ENCODE measurements at places on chromosomes 4 and X.

- peaks cover 5% of the 10 kb centered on the region for H3K27me3 ChIP-seq
- H3K27ac ChIP-seq = no peak overlapping the region
- H3K4me1 ChIP-seq = peaks cover 9% of the 10 kb centered on the region
- H3K36me3 ChIP-seq = no peaks in the 10 kb centered on the region
- no peak for DNase-seq
These were observed 375.6 kb downstream of the GBA3 start for GRCh38 chr4:23068287-23068686.

DNA sequence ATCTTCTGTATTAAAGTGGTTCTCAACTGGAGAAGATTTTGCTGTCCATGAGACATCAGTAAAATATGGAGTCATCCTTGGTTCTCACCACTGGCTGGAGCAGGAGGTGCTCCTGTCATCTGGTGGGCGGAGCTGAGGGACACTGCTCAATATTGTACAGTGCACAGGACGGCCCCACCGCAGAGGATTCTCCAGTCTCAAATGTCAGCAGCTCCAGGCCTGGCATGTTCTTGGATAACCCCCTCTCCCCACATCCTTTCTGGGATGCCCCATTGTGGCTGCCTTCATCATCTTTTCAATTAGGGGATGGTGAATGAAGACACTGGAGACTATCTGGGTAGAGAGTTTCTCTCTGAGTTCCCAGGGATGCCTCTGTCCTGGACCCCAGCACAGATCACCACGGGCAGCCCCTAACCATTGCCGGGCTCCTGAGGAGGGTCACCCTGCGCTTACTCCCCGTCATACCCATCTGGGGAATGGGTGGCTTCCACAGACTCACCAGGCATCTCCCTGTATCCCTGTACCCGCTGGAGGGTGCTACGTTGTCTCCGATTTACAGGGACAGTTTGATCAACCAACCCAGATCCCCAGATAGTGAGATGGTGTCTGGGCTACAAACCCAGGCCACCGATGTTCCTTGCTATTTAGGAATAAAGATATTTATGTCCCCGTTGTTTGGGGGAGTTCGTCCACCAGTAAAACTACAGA is 21.9 kb upstream of the P2RY8 start:
- peak; percentile 72 for DNase-seq
- no peaks in the 10 kb centered on the region for H3K4me1 ChIP-seq
- peaks cover 2% of the 10 kb centered on the region for H3K27me3 ChIP-seq
- no peak overlapping the region for H3K27ac ChIP-seq
- no peaks in the 10 kb centered on the region for H3K36me3 ChIP-seq
- no peak overlapping the region for H3K4me3 ChIP-seq

- peaks cover 21% of the 10 kb centered on the region for H3K4me1 ChIP-seq
- H3K27me3 ChIP-seq = no peaks in the 10 kb centered on the region
These were observed 124.1 kb upstream of the TBL1X start for GRCh38 chrX:9340598-9341290.

DNA sequence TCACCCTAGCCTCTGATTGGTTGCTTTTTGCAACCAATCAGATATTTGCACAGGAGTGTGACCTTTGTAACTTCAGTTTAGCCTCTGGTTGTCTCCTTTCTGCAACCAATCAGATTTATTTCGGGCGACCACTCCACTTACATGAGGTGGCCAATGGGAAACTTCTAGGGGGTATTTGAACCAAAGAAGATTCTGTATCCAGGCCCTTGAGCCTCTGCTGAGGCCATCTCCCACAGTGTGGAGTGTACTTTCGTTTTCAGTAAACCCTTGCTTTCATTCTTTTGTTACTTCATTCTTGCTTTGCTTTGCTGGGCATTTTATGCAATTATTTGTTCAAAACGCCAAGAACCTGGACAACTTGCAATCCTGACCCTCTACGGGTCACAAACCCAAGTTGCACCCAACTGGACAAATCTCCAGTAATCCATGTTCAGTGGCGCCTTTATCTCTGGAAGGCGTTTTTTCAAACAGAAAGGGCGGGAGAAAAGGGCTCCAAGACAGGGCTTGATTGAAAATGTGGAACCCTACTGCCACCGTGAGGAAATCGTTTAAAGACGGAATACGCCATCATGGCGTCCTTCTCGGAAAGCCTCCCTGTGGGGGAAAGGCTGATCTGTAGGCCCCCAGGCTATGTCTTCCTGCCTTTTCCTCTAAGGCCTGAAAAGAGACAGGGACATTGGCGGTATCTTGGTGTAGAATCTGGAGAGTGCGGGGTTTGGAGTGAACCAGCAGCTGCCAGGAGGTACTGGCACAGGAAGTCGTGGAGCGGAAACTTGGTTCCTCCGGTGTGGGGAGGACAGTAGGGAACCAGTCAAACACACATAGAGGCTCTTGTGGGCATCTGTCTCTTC is 184.6 kb downstream of the OR13H1 start:
- no peaks in the 10 kb centered on the region for H3K36me3 ChIP-seq
- no peaks in the 10 kb centered on the region for H3K4me1 ChIP-seq
- no peaks in the 10 kb centered on the region for H3K27me3 ChIP-seq
- H3K27ac ChIP-seq = no peak overlapping the region
- DNase-seq = peak; percentile 32
- H3K4me3 ChIP-seq = no peak overlapping the region

- H3K27me3 ChIP-seq = no peaks in the 10 kb centered on the region
- H3K36me3 ChIP-seq = peaks cover 2% of the 10 kb centered on the region
- H3K4me3 ChIP-seq = no peak overlapping the region
- peak overlapping the region; percentile 81 for H3K27ac ChIP-seq
- DNase-seq = no peak
- H3K4me1 ChIP-seq = peaks cover 41% of the 10 kb centered on the region
These were observed 67.7 kb upstream of the PGRMC2 start for GRCh38 chr4:128355305-128355704.

GRCh38 chrX:69158166-69158980 is 6.9 kb downstream of the PJA1 start:
- no peaks in the 10 kb centered on the region for H3K27me3 ChIP-seq
- no peak overlapping the region for H3K27ac ChIP-seq
- DNase-seq = peak; percentile 73
- peaks cover 8% of the 10 kb centered on the region for H3K4me1 ChIP-seq
- peaks cover 14% of the 10 kb centered on the region for H3K36me3 ChIP-seq

DNA sequence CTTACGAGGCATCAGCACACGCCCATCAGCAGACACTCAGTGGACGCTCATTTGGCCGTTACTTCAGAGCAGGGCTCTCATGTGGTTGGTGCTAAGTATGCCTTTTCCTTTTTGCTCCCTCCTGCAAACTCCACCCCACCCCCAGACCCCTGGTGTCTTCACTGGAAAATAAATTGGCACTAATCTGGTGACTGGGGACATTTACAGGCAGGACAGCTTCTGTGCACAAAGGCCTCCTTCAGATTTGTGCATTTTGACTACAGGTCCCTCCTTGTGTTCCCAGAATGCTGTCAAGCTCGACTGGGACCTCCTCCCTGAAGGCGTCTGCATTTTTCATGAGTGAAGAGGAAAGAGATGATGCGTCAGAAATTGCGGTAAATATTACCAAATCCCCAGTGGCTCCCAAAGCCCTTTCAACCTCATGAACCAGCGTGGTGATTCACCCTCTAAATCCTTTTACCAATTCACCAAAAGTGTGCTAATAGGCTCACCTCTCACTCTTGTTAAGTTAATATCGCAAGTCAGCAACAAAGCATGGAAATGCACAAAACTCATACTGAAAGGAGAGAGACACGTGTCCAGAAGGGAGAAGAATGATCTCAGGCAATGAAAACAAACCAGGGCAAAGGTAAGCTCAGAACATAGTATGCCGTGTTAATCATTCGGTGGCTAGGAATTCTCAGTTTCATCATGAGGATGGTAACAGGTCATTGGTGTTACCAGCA is 119.0 kb downstream of the NKX6-1 start:
- peaks cover 2% of the 10 kb centered on the region for H3K27me3 ChIP-seq
- H3K27ac ChIP-seq = no peak overlapping the region
- H3K4me3 ChIP-seq = no peak overlapping the region

DNA sequence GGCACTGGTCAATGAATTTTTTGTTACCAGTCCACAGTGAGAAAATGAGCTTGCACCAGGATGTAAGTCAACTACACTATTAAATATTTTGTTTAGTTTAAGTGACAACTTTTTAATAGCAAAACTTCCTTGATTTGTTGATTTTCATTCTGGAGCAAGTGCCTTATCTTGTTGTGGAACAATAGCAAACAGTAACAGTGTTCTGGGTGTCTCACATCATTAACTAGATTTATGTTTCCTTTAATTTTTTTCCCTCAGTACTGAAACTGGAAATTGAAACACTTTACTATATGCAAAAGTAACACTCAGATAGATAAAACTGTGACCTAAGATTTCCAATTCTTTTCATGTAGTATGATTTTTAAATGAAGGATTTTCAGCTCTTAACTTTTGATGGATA is 80.1 kb downstream of the GALNT7 start:
- peaks cover 11% of the 10 kb centered on the region for H3K36me3 ChIP-seq
- no peak overlapping the region for H3K27ac ChIP-seq
- H3K4me1 ChIP-seq = peaks cover 30% of the 10 kb centered on the region
- no peak for DNase-seq
- H3K4me3 ChIP-seq = no peak overlapping the region

DNA sequence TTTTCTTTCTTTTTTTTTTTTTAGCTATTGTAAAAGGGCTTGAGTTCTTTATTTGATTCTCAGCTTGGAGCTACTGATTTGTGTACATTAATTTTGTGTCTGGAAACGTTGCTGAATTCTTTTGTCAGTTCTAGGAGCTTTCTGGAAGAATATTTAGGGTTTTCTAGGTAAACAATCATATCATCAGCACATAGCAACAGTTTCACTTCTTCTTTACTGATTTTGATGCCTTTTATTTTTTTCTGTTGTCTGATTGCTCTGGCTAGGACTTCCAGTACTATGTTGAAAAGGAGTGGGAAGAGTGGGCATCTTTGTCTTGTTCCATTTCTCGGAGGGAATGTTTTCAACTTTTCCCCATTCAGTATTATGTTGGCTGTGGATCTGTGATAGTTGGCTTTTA is 292.2 kb downstream of the GABRG1 start:
- no peak overlapping the region for H3K4me3 ChIP-seq
- DNase-seq = no peak
- H3K4me1 ChIP-seq = no peaks in the 10 kb centered on the region
- H3K36me3 ChIP-seq = no peaks in the 10 kb centered on the region

DNA sequence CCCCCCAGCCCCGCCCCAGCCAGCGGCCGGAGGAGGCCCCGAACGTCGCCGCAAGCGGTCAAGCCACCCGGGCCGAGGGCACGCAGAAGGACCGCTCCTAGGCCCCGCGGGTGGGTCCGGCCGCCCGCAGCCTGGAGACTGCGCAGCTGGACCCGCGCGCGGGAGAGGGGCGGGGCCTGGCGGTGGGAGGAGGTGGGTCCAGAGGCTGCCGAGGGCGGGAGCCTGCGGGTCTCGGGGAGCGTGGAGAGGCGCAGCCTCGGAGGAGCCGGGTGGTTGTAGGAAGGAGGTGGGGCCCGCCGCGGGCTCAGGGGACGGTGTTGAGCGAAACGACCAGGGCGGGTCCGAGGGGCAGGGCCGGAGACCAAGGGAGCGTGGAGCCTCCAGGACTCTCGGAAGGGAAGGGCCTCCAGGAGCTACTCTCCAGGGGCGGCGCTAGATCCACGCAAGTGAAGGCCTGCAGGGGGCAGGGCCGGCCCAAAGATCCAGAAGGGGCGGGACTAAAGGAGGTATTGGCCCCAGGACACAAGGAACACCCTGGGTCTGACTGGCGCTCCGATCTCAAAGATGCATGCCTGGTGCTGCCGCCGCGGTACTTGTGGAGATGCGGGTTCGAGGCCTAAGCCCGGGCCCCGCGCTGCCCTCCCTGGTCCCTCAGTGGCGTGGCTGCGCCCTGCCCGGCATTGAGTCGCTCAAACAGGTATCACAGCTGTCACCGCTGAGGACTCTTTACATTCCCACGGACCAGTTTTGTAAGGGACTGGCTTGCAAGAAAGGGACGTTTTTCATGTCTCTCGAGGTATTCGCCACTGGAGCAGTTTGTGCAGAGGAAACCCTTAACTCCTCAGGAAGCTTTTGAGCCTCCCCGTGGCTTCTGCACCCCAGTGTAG is 5.9 kb downstream of the TIMM17B start:
- peaks cover 14% of the 10 kb centered on the region for H3K4me1 ChIP-seq
- H3K27me3 ChIP-seq = no peaks in the 10 kb centered on the region
- H3K27ac ChIP-seq = no peak overlapping the region
- H3K36me3 ChIP-seq = peaks cover 1% of the 10 kb centered on the region

DNA sequence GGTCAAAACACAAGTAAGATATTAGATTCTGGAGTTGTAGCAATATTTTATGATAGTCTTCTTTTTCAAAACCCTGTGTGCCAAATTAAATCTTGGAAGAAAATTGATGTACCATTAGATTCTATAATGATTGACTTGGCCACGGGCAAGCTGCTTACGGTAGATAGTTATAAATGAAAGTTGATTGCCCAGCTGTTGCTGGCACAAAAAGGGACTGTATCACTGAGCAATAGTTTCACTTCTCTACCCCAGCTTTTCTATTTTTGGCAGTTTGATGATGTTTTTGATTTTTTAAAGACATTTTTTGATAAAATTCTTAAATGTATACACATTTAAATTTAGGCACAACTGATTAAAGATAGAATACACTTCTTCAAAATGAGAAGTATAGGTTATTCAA is 333.3 kb downstream of the TRAM1L1 start:
- DNase-seq = no peak
- no peak overlapping the region for H3K4me3 ChIP-seq
- H3K4me1 ChIP-seq = no peaks in the 10 kb centered on the region
- no peak overlapping the region for H3K27ac ChIP-seq
- H3K36me3 ChIP-seq = no peaks in the 10 kb centered on the region

GRCh38 chr4:144894573-144894972 is 203.4 kb downstream of the ANAPC10 start:
- no peaks in the 10 kb centered on the region for H3K4me1 ChIP-seq
- no peak overlapping the region for H3K27ac ChIP-seq
- H3K27me3 ChIP-seq = no peaks in the 10 kb centered on the region
- no peaks in the 10 kb centered on the region for H3K36me3 ChIP-seq
- no peak overlapping the region for H3K4me3 ChIP-seq
- no peak for DNase-seq

- H3K4me3 ChIP-seq = no peak overlapping the region
- DNase-seq = peak; percentile 82
- peaks cover 2% of the 10 kb centered on the region for H3K4me1 ChIP-seq
- H3K27me3 ChIP-seq = no peaks in the 10 kb centered on the region
- no peaks in the 10 kb centered on the region for H3K36me3 ChIP-seq
- no peak overlapping the region for H3K27ac ChIP-seq
These were observed 39.9 kb upstream of the HMX1 start for GRCh38 chr4:8911316-8912088.

- H3K27ac ChIP-seq = no peak overlapping the region
- no peak for DNase-seq
- no peaks in the 10 kb centered on the region for H3K27me3 ChIP-seq
- peaks cover 6% of the 10 kb centered on the region for H3K36me3 ChIP-seq
These were observed 957.9 kb upstream of the SLIT2 start for GRCh38 chr4:19293781-19294180.

- H3K27me3 ChIP-seq = no peaks in the 10 kb centered on the region
- no peak for DNase-seq
- H3K4me3 ChIP-seq = no peak overlapping the region
- H3K36me3 ChIP-seq = no peaks in the 10 kb centered on the region
These were observed 184.7 kb upstream of the FRMPD4 start for GRCh38 chrX:11953615-11954014.

Data from osteocyte (in vitro differentiated cells).